GM12878 (cell line): ENCODE measurements at places on chromosomes 16 and 17.

DNA sequence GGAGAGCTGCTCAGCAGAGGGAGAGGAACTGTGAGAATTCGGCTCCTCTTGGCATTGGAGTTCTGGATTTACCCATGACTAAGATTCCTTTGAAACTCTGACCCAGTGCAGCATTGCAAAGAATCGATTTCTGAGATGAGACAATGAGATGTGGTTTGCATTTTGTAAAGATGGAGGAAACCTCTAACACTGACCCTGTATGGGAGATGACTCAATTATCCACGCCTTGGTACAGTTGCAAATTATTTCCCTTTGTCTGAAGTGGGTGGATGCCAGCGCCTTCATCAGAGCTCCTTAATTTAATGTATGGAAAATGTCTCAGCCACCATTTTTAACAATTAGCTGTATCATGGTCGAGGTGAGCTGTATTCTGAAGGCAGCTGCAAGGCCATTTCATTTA, 53.4 kb downstream of the NUP93 start:
- no peak overlapping the region for H3K4me3 ChIP-seq
- no peaks in the 10 kb centered on the region; the same call in 1 of the 2 replicates for H3K36me3 ChIP-seq
- H3K4me1 ChIP-seq, result no peaks in the 10 kb centered on the region
- no peaks in the 10 kb centered on the region for H3K27me3 ChIP-seq

GRCh38 chr16:57226701-57227621, 18.1 kb upstream of the ARL2BP start:
- no peak overlapping the region for H3K27ac ChIP-seq
- no peak for DNase-seq
- no peak overlapping the region for H3K4me3 ChIP-seq
- no peaks in the 10 kb centered on the region for H3K4me1 ChIP-seq

DNA sequence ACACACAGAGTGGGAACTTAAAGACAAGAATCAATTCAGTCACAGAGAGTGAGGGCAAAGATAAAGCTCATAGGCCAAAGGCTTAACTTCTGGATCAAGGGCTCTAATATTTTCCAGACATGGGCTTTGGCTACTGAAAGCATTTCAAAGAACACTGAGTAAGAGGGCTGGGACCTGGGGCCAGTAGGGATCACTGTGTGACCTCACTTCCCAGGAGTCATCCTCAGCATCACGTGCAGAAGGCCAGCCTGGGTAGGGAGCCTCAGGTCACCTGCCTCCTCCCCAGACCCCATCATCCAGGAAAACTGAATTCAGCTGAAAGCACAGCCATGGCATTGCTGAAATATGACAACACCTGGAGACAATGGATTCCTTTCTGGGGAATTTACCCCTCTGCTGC, 163.5 kb downstream of the RAB11FIP4 start:
- H3K27ac ChIP-seq, result no peak overlapping the region
- H3K36me3 ChIP-seq, result no peaks in the 10 kb centered on the region
- H3K27me3 ChIP-seq, result no peaks in the 10 kb centered on the region; the same call in 1 of the 2 replicates
- DNase-seq, result no peak

- no peak overlapping the region for H3K4me3 ChIP-seq
- no peaks in the 10 kb centered on the region for H3K27me3 ChIP-seq
- no peak for DNase-seq
- H3K27ac ChIP-seq, result no peak overlapping the region
These were observed 30.8 kb downstream of the PRSS54 start for GRCh38 chr16:58264007-58264406.

- peaks cover 3% of the 10 kb centered on the region for H3K36me3 ChIP-seq
- no peak overlapping the region for H3K27ac ChIP-seq
- H3K27me3 ChIP-seq, result no peaks in the 10 kb centered on the region
- H3K4me1 ChIP-seq, result peaks cover 5% of the 10 kb centered on the region
- DNase-seq, result no peak
- H3K4me3 ChIP-seq, result no peak overlapping the region
These were observed 131.6 kb upstream of the PLCG2 start for GRCh38 chr16:81647527-81647926.

- H3K4me3 ChIP-seq, result no peak overlapping the region
- H3K36me3 ChIP-seq, result no peaks in the 10 kb centered on the region
- no peaks in the 10 kb centered on the region for H3K4me1 ChIP-seq
- H3K27ac ChIP-seq, result no peak overlapping the region
These were observed 10.6 kb downstream of the SHISA6 start for GRCh38 chr17:11251561-11252107.
